Fibroblast of skin of right quadriceps (primary cell): ENCODE measurements at places on chromosomes 2 and 18.

DNA sequence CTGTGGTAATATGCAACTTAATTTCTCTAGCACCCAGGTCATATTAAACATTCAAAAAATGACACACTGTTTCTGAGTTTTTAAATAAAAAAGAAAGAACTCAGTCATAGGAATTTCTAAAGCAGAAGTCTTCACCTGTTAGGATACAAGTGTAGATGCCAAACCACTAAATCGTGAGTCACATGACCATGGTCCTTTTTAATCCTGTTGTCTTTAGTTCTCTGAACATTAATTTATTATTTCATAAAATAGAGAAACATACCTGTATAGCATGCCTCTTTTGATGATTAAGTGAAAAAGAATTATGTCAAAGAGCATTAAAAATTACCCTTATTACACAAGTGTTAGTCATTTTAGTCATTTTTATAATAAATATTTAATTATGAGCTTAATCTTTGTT is 398.8 kb downstream of the CCDC85A start:
- no peak for DNase-seq

DNA sequence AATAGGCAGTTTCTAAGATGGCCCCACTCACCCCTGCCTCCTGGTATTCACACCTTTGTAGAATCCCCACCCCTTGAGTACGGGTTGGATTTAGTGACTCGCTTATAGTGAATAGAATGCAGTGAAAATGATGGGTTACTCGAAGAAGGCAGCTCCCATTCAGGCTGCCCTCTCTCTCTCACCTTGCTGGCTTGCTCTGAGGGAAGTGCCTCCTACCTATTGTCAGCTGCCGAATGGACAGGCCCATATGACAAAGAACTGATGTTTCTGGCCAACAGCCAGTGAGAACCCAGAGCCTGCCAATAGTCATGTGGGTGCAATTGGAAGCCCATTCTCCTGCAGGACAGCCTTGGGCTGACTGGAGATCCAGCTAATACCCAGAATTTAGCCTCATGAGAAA is 22.1 kb upstream of the RNF103 start:
- DNase-seq, result no peak

DNA sequence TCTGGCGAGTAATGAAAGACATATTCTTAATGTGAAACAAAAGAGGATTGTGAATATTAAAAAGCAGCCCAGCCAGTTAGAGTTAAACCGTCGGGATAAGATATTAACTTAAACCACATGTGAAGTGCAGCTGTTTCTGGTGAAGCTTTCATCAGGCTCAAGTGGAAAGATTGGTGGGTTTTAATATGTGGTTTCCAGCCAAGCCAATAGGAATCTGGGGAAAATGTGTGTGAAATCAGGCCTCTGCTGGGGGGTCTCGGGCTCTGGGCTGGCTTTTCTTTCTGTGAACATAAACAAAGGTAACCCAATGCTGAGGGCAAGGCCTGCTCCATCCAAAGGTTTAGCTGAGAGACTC is 279.6 kb downstream of the SLC4A3 start:
- DNase-seq, result peak; percentile 34

DNA sequence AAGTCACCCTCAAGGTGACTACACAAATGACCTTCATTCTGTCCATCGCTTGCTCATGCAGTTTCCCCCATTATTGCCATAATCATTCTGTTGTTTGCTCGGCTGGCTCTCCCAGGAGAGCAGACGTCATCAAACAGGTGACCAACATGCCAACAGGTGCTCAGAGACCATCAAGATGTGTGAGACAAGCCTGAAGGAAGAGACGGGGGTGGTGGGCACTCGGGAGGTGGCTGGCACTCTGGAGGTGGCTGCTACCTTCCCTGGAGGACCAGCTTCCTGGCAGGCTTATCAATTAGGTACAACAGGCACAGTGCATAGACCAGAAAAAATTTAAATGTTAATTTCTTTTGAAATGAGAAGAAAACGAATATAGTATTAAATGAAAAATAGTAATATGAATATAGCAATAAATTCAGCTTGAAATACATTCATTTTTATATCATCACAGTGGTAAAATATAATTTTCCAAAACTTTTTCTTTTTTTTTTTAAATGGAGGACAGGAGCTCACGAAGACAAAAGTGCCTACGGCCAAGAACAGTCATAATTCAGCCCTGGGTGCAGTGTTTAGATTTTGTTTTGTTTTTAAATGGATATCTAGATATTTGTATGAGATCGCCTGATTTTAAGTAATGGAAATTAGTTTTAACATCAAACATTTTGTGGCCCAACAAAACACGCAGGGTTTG is 16.9 kb upstream of the HAAO start:
- DNase-seq, result no peak

- no peak for DNase-seq
Measured at GRCh38 chr2:241742320-241742939, 8.0 kb downstream of the D2HGDH start.

GRCh38 chr18:77069931-77070330 is 62.7 kb downstream of the MBP start:
- DNase-seq, result no peak

DNA sequence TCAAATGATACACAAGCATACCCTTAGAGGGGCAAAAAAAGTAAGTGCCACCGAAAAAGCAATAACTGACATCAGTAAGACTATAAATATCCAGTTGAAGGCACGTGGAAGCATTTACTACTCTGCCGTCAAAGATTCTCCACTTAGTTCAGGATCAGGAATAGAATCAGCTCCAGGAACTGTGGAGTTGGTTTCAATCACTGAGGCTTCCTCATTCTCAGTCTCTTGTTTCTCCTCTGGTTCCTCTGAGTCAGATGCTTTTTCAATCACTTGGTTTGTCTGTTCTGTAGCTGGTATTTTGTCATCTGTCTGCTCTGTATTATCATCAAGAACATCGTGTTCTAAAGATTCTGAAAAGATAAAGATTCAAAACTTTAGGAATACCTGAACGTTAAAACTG is 72.2 kb downstream of the LNPK start:
- peak; percentile 16 for DNase-seq

DNA sequence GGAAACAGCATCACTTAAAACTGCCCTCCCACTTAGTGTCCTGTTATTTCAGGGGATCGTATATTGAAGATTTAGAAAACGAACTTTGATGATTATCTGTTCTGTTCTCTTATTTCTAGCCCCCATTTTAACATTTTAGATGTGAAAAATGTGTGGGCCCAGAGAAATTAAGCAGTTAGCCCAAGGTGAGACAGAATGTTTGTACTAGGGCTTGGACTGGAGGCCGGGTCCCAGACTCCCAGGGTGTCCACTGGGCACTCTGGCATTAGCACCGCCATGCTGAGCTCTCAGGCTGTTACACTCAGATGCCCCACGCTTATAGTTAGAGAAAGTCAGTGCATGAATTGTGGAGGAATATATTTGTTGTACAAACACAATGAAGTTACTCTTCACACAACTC is 5.5 kb upstream of the RAX start:
- no peak for DNase-seq

GRCh38 chr18:10687161-10687925 is 161.5 kb downstream of the NAPG start:
- peak; percentile 60 for DNase-seq

GRCh38 chr2:135603543-135603942 is 72.3 kb downstream of the R3HDM1 start:
- no peak for DNase-seq

GRCh38 chr2:241902357-241902991 is 32.9 kb downstream of the RTP5 start:
- DNase-seq, result no peak

DNA sequence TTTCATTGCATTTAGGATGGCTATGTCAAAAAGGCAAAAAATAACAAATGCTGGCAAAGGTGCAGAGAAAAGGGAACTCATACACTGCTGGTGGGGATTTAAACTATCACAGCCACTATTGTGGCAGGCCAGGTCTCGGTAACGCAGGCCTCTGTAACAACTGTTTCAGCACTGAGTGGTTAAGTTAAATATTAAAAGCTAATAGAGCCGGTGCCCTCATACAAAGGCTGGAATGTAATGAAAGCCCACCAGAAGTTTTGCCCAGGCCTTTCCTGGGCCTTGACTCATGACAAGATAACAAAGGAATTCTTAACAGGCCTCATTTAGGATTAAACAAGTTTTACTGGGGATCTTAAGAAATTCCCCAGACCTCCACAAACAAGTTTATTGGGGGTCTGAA is 10.7 kb downstream of the MERTK start:
- DNase-seq, result no peak

DNA sequence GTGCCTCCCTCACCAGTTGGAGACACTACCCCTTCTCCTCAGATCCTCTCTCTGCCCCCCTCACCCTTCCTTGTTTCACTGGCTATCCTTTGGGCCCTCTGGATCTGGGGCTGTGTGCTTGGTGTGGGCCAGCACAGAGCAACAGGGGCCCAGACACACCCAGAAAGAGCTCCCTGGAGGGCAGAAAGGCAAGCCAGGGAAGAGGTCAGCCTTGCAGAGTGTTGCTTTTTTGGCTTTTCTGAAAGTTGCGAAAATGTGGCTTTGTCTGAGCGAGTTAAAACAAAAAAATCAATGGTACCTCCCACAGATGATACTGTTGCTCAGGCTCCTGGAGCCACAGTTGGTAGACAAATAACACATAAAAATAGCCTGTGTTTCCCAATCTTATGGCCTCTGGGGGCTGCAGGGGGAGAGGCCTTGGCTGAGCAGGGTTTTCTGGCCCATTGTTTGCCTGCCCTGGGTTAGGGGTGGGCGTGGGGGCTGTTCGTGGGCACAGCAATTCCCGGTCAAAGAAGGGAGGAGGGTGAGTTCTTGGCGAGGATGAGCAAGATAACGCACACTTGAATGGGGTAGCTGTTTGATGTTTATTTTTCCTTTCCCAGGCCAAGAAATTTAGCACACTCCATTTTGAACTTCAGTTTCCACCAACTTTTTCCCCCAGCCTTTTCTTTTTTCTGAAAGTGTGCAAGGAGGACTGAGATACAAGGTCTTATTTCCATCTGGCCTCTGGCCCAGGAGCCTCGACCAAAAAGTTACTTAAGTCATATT is 167.0 kb upstream of the HAAO start:
- DNase-seq, result peak; percentile 74

DNA sequence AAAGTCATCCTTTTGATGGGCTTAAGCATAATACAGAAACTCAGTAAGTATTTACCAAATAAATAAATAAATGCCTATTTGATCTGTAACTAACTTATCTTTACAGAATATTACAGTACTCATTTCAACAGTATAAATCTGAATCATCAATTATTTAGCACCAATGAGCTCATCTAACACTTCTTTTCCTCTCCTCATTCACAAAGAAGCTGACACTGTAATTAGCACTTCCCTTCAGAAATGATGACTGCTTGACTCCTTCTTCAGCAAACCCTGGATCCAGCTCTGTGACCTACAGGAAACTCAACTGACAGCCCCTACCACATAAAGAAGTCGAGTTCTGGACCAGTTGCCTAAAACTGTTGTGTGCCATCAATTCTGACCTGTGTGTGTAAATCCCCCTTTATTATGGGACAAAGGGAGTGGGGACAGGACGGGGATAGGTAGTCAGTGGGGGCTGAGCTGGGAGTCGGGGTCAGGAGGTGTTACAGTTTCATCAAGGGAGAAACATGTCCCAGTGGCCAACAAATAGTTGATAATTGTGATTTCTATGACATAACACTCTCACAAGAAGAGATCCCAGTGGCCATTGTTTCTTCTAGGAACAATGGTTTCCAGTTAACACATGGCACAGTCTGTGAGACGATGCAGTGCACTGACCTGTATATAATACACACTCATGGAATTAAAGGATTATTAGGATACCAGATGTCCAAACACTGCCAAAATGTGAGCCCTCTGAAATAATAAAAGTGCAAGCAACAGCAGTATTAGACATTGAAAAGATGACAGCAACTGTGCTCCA is 68.7 kb downstream of the STK39 start:
- no peak for DNase-seq

GRCh38 chr2:96891591-96892333 is 21.9 kb upstream of the SEMA4C start:
- DNase-seq, result no peak

DNA sequence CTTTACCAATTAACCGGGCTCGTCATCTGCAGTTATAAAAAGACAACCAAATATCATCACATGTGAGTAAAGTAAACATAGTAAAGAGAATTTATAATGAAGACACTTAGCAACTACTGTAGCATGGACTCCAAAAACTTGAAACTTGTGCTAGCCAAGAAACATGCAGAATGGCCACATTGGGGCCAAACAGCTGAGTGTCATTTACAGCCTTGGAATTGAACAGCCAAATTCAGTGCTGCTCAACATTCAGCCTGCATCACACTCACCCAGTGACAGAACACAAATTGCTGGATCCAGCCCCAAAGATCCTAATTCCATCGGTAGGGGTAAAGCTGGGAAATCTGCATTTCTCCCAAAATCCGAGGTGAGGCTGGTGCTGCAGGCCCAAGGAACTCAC is 224.8 kb upstream of the GYPC start:
- no peak for DNase-seq

DNA sequence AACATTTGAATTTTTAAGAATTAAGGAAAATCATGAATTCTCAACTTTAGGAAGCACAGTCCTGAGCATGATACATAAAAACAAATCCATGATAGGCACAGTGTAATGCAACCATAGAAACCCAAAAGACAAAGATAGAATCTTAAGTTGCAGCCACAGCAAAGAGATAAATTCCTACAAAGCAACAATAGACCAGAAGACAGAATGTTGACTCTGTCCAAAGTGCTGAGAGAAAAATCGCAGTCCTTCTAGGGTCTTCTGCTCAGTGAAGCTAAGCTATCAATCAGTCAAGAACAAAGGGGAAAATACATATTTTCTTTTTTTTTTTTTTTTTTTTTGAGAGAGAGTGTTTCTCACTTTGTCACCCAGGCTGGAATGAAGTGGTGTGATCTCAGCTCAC is 22.0 kb upstream of the FHOD3 start:
- DNase-seq, result no peak

DNA sequence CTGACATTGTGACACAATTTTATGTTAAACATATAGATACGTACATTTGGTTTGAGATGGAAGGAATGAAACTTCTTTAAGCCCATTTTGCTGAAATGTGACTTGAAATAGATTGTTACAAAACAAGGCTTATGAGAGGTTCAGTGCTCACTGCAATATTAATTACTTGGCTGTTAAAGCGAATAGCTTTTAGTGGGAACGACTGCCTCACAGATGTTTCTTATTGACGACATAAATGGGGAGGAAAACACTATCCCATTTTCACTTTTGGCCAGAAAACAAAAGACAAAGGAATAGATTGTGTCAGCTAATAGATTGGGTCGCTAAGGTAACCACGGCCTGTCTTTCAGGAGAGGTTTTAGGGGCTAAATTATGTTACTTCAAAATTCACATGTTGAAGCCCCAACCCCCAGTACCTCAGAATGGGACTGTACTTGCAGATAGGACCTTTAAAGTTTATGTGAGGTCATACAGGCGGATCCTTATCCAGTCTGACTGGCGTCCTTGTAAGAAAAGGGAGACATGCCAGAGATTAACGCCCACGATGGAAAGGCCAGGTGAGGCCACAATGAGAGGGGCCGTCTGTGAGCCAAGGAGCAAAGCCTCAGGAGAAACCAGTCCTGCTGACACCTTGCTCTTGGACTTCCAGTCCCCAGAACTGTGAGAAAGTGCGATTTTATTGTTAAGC is 10.8 kb downstream of the INPP1 start:
- no peak for DNase-seq

GRCh38 chr2:25899404-25899970 is 21.2 kb upstream of the ASXL2 start:
- no peak for DNase-seq
